H9 (cell line): ENCODE measurements at places on chromosomes 6 and 20. TPM values are rescaled to one million over a fixed set of nuclear protein-coding genes. Genes with fewer than 3 reads are reported as not detected.

DNA sequence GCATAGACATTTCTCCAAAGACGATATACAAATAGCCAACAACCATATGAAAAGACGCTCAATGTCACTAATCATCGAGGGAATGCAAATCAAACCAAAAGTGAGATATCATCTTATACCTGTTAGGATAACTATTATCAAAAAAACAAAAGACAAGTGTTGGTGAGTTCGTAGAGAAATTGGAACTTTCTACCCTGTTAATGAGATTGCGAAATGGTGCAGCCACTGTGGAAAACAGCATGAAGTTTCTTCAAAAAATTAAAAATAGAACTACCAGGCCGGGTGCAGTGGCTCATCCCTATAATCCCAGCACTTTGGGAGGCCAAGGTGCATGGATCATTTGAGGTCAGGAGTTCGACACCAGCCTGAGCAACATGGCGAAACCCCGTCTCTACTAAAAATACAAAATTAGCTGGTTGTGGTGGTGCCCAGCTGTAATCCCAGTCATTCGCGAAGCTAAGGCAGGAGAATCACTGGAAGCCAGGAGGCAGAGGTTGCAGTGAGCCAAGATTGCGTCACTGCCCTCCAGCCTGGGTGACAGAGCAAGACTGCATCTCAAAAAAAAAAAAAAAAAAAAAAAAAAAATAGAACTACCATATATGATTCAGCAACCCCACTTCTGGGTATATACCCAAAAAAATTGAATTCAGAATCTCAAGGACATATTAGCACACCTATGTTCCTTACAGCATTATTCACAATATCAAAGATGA lies 170.0 kb upstream of the ZNF184 start:
- H3K4me3 ChIP-seq: no peak overlapping the region
- H3K27ac ChIP-seq: no peak overlapping the region
- no peaks in the 10 kb centered on the region for H3K27me3 ChIP-seq
- DNase-seq: no peak
- H3K4me1 ChIP-seq: no peaks in the 10 kb centered on the region

The DEFB115 gene
- not detected in 2 replicates for total RNA-seq

The CRISP1 gene
- not detected in 2 replicates for total RNA-seq

DNA sequence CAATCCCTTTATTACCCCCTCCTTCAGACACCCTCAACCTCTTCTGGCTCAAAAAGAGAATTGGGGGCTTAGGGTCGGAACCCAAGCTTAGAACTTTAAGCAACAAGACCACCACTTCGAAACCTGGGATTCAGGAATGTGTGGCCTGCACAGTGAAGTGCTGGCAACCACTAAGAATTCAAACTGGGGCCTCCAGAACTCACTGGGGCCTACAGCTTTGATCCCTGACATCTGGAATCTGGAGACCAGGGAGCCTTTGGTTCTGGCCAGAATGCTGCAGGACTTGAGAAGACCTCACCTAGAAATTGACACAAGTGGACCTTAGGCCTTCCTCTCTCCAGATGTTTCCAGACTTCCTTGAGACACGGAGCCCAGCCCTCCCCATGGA lies 2.2 kb downstream of the TNF start:
- no peak overlapping the region for H3K27ac ChIP-seq
- no peak overlapping the region for H3K4me3 ChIP-seq
- DNase-seq: no peak
- peaks cover 2% of the 10 kb centered on the region; the same call in 1 of the 2 replicates for H3K4me1 ChIP-seq
- no peaks in the 10 kb centered on the region for H3K36me3 ChIP-seq

DNA sequence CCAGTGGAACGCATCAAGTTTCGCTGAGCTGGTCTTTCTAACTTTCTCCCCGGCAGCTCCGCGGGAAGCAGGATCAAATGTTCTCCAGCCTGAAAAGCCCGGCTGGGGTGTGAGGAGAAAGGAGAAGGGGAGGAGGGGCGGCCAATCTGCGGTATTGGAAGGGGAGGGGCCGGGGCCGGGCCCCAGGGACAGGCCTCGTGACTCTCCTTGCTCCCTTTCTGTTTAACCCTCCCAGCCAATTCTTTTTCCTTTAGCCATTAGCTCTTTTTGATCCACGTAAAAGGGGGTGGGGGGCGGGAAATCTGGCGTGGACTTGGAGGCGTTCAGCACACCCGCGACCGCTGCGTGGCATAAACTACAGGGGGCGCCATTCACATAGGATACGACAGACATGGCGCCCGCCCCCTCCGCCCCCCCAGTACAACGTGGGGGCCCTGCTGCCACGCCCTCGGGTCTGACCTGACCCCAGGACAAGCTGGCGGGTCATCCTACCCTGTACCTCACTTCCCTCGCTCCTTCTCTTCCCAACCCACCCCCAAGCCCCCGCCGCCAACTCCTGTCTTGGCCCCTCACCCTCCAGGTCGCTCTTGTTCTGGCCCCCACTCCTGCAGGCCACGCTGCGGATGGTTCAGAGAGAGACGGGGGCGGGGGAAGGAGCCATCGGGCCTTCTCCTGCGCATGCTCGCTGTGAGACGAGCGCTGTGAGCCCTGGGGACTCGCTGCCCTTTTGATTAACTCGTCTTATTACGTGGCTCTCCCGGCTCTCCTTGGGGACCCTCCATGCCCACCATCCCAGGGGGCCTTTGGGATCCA lies 7.8 kb upstream of the MDGA1 start:
- H3K27me3 ChIP-seq: peaks cover 14% of the 10 kb centered on the region; the same call in 1 of the 2 replicates
- H3K27ac ChIP-seq: no peak overlapping the region
- peak; percentile 93 for DNase-seq

- no peaks in the 10 kb centered on the region for H3K36me3 ChIP-seq
- H3K27me3 ChIP-seq: no peaks in the 10 kb centered on the region; the same call in 1 of the 2 replicates
- H3K4me3 ChIP-seq: peak overlapping the region; percentile 53
- DNase-seq: peak; percentile 84
- H3K27ac ChIP-seq: no peak overlapping the region
- H3K4me1 ChIP-seq: no peaks in the 10 kb centered on the region
These were observed 78.7 kb upstream of the PHACTR3 start for GRCh38 chr20:59525500-59526241.

- H3K4me1 ChIP-seq: peaks cover 5% of the 10 kb centered on the region
- H3K36me3 ChIP-seq: peaks cover 9% of the 10 kb centered on the region; the same call in 2 of the 3 replicates
- H3K27ac ChIP-seq: no peak overlapping the region
- DNase-seq: no peak
- no peak overlapping the region for H3K4me3 ChIP-seq
These were observed 62.5 kb upstream of the PTGIS start for GRCh38 chr20:49630396-49630951.

GRCh38 chr6:166045860-166046200 lies 121.8 kb downstream of the TBXT start:
- DNase-seq: no peak
- H3K36me3 ChIP-seq: peaks cover 2% of the 10 kb centered on the region; the same call in 1 of the 2 replicates

GRCh38 chr20:3603108-3603507 lies 60.1 kb downstream of the GFRA4 start:
- H3K27ac ChIP-seq: no peak overlapping the region
- no peak for DNase-seq
- peaks cover 5% of the 10 kb centered on the region; the same call in 1 of the 3 replicates for H3K36me3 ChIP-seq
- no peaks in the 10 kb centered on the region for H3K4me1 ChIP-seq

DNA sequence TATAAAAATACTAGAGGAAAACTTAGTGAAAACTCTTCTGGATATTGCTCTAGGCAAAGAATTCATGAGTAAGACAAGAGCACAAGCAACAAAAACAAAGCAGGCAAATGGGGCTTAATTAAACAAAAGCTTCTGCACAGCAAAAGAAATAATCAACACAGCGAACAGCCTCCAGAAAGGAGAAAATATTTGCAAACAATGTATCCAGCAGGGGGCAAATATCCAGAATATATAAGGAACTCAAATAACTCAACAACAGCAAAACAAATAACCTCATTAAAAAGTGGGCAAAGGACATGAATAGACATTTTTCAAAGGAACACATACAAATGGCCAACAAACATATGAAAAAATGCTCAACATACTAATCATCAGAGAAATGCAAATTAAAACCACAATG lies 17.1 kb upstream of the HECA start:
- H3K27me3 ChIP-seq: no peaks in the 10 kb centered on the region
- DNase-seq: no peak
- peaks cover 12% of the 10 kb centered on the region; the same call in 2 of the 3 replicates for H3K36me3 ChIP-seq
- no peaks in the 10 kb centered on the region for H3K4me1 ChIP-seq
- H3K27ac ChIP-seq: no peak overlapping the region
- H3K4me3 ChIP-seq: no peak overlapping the region

The SRSF6 gene
- 336 and 340 TPM in 2 replicates for total RNA-seq

The GSTA2 gene
- not detected in 2 replicates for total RNA-seq

DNA sequence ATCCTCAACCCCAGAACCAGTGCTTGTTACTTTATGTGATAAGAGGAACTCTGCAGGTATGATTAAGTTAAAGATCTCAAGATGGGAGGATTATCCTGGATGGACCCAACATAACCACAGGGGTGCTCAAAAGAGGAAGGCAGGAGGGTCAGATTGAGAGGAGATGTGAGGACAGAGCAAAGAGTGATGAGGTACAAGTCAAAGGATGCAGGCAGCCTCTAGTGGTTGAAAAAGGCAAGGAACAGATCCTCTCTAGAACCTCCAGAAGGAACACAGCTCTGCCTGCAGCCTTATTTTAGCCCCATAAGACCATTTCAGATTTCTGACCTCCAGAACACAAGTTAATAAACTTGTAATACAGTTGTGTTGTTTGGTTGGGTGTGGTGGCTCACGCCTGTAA lies 41.2 kb downstream of the PDSS2 start:
- H3K27me3 ChIP-seq: no peaks in the 10 kb centered on the region
- no peak overlapping the region for H3K27ac ChIP-seq
- H3K4me3 ChIP-seq: no peak overlapping the region
- peaks cover 3% of the 10 kb centered on the region; the same call in 1 of the 2 replicates for H3K4me1 ChIP-seq
- DNase-seq: peak; percentile 37
- no peaks in the 10 kb centered on the region for H3K36me3 ChIP-seq
